ENCODE measurements at places on chromosomes 2 and 18.

- no peak for DNase-seq
Observed at GRCh38 chr2:50783111-50783510, 248.8 kb downstream of the NRXN1 start.

DNA sequence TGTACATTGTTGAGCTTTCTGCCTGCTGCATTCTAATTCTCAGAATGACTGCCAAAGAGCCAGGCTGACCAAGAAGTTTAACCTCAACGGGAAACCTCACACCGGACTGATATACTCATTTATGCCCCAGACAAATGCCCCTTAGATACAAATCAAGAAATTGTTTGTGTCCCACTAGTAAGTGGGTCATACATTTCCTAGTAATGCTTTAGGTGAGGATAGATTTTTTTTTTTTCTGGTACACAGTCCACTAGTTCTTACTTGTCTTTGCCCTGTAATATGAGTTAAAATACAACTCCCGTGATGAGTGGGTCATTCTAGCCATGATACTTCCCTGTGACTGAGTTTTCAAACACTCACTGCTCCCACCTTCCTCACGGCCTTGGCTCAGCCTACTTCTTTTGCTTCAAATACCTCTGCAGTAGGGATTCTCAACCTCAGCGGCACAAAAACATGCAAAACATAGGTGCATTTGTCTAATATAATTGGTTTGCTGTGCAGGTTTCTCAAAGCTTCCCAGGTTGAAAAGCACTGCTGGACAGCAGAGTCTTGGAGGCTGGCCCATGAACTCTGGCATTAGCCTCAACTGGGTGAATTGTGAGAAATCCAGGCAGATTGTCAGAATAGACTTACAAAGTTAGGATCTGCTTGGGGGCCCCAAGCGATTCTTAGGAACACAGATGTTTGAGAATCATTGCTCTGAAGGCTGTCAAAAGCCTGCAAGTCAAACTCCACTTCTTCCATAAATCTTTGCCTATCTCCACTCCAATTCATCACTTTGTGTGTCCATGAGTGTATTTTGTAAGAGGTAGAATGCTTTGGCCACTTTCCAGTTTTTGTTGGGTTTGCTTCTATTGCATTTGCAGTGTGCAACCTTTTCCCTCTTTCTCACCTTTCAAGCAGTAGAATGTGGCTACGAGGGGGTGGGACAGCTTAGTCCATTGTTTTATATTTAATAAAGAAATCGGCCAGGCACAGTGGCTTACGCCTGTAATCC, 35.5 kb downstream of the TGIF1 start:
- DNase-seq: no peak

GRCh38 chr2:42934580-42935186, 142.3 kb upstream of the HAAO start:
- no peak for DNase-seq

DNA sequence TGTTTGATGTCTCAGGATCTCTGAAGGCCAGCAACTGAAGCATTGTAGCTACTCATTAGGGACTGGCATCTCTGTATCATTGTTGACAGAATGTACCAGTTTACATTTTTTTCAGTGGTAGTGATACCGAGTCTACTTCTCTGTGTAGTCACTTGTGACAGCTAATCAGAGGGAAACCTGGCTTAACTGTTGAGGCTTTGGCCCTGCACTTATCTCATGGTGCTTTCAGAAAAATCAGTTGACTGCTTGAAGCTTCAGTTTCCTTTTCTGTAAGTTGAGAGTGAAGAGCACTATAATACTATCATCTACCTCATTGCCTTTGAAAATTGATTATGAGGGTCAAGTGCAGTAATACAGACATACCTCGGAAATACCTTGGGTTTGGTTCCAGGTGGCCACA, 90.0 kb downstream of the COMMD1 start:
- no peak for DNase-seq

- no peak for DNase-seq
Observed at GRCh38 chr2:195214072-195214471, 443.0 kb upstream of the SLC39A10 start.

GRCh38 chr2:220959391-220959802, 612.7 kb downstream of the EPHA4 start:
- DNase-seq: no peak

- DNase-seq: no peak
Observed at GRCh38 chr2:16225071-16225470, 284.7 kb downstream of the MYCN start.

DNA sequence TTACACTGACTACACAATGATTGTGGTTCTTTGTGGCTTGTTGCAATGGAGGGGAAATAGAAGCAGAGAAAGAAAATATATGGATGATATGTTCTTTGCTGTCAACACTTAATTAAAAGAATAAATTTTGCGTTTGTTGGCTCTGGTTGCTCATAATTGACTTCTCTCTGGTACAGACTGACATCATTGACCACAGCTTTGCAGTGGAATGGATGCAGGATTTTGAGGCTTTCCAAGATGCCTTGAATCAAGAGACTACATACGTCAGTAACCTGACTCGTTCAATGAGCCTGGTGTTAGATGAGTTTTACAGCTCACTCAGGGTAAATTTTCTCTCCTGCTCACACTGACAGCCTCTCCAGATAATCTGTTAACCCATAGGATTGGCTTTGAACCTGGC, 9.9 kb downstream of the GPN1 start:
- DNase-seq: peak; percentile 96

- DNase-seq: peak; percentile 38
Observed at GRCh38 chr2:223649554-223650533, 47.7 kb upstream of the SCG2 start.

DNA sequence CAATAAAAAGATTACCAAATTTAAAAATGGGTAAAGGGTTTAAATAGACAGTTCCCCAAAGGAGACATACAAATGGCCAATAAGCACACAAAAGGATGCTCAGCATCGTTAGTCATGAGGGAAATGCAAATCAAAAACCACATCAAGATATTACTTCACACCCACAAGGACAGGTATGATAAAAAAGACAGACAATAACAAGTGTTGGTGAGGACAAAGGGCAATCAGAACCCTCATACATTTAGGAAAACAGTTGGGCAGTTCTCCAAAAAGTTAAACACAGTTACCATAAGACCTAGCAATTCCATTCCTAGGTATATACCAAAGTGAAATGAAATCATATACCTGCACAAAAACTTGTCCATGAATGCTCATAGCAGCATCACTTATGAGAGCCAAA, 14.5 kb downstream of the CREG2 start:
- DNase-seq: no peak

GRCh38 chr2:120899771-120900170, 164.1 kb downstream of the GLI2 start:
- no peak for DNase-seq

DNA sequence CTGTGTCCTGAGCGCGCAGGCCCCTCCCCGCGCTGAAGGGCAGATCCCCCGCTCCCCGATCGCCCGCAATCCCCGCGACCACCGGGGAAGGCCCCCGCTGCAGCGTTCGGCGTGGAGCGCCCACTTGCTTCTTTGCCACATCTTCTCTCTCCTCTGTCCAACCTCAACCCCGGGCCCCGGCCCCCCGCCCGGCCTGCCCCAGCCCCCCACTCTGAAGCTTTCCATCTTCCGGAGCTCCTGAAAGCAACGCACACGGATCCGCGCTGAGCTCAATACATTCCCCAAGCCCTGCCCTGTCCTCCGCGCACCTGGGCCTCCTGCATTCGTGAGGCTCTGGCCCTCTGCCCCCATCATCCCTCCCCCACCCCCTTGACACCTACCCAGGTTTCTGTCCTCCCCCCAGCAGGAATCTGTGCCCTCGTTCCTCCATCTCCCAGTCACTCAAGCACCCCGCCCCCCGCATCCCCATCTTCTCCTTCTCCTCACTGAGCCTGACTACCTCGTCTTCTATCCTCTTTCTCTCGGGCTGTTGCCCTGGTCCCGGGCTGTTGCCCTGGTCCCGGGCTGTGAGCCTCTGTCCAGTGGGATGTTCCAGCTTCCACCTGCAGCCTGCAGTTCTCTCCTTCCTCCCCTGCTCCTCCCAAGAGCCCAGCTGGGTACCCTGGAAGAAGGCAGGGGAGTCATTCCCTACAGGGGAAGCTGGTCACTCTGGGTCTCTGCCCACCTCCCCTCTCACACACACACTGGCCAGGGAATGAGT, 7.8 kb downstream of the SPEG start:
- DNase-seq: no peak

- DNase-seq: no peak
Observed at GRCh38 chr2:39179974-39180960, 59.4 kb upstream of the SOS1 start.

DNA sequence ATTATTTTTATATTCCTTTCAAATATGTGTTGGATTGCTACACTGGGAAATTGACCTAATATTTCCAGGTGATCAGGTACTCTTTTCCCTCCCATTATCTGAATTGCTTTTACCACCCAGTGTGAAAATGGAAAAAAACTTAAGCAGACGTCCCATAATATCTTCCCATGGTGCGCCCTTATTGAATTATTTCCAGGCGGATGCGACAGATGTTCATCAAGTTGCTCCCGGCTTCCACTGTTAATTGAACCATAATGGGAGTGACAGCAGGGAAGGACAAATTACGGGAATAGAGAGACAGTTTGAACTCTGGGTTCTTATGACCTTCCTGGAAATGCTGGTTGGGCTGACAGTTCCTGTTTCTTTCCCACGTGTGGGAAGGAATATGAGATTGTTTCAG, 93.3 kb downstream of the THSD7B start:
- no peak for DNase-seq

Data from fibroblast of skin of abdomen (primary cell).